ENCODE measurements at places on chromosomes 6 and 20. TPM values are rescaled to one million over a fixed set of nuclear protein-coding genes. Genes with fewer than 3 reads are reported as not detected.
A peak's percentile ranks its signal among the peaks of the same experiment; 100 is the strongest.

MED20 gene
- 29.7 TPM for total RNA-seq

DNA sequence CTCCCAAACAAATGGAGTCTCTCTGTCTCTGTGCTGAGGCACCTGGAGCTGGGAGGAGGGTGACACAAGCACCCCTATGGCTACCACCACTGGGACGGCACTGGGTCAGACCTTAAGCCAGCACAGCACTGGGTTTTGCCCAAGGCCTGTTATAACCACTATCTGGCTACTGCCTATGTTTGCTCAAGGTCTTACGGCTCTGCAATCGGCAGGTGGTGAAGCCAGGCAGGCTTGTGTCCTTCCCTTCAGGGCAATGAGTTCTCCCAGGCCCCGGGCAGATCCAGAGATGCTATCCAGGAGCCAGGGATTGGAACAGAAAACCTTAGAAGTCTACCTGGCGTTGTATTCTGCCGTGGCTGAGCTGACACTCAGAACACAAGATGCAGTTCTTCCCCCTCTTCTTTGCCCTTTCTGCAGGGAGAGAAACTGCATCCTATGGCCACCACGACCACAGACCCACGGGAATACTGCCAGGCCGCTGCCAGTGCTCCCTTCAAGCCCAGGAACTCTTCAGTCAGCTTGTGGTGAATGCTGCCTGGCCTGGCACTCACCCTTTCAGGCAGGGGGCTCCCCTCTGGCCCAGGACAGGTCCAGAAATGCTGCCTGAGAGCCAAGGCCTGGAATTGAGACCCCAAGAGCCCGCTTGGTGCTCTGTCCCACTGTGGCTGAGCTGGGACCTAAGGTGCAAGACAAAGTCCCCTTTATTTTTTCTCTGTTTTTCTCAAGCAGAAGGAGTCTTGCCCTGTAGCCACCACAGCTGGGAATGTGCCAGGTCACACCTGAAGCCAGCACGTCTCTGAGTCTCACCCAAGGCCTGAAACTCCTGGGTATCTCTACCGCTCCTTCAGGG is 67.0 kb upstream of the FRMD1 start:
- no peak for DNase-seq

DNA sequence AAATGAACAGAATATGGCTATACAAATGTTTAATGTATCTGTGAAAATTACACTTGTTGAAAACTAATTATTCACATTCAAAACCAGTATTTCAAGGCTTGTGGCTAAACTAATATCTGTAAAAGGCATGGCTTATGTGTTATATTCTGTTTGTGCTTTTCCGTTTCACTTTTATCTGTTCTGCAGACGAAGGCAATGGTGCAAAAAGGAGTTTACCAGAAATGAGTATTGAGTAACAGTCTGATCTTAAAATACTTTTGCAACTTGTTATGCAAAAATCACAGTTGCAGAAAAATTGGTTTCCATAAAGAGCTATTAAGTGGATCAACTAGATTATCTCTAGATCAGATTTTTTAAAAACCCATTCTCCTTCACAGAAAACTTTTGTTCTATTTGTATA is 9.4 kb upstream of the STX11 start:
- no peak for DNase-seq

GRCh38 chr6:138638604-138639003 is 135.0 kb upstream of the CCDC28A start:
- no peak for DNase-seq

RCAN2 gene
- total RNA-seq, result 0.08 TPM

DNA sequence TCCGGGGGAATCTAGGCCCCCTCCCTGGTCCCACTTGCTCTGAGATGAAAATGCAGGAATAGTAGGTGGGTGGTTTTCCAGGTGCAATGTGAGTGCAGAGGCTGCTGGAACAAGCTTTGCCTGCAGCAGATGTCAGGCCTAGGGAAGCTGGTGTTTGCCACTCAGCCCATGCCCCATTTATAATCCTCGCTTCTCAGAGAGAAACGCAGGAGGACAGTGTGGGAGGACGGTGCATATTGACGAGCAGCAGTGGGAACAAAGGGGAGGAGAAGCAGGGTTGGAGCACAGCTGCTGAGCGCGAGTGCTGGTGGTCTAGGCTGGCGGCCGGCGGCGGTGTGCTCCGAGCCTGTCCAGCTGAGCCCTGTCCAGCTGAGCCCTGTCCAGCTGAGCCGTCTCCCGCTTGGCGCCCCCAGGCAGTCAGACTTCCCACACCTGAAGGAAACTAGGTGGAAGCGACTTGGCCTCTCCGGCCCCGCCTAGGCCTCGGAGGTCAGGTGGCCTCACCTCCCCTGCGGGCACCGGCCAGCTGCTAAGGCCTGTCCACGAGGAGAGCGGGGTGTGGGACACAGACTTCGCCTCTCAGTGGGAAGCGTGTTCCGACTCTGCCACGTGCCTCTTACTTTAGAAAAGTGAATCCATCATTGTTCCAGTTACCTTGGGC is 49.7 kb upstream of the FRMD1 start:
- no peak for DNase-seq

CRISP2 gene
- not detected for total RNA-seq

- DNase-seq, result no peak
Measured at GRCh38 chr6:158000530-158001307, 19.1 kb downstream of the SYNJ2 start.

SLC25A27 gene
- 0.18 TPM for total RNA-seq

DNA sequence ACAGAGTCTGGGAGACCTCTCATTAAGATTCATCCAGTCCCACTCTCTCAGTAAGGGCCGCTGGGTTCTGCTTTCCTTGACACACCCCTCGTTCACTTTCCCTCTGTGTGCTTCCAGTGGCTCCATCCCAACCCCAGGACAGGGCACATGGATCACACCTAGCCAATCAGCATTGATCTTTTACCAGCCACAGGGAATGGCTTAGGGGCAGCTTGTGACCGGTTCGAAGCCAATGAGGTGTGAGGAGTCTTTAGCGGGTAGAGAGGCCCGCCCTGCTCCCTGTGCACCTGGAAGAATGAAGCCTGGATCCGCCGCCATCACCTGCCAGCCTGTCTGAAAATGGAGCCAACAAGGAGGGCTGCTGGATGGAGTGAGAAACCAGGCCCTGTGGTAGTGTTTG is 35.2 kb upstream of the OVOL2 start:
- no peak for DNase-seq

SLC22A7 gene
- not detected for total RNA-seq

RTEL1 gene
- 26.8 TPM for total RNA-seq

- no peak for DNase-seq
Measured at GRCh38 chr6:164554700-164555476, 754.5 kb downstream of the C6orf118 start.

DNA sequence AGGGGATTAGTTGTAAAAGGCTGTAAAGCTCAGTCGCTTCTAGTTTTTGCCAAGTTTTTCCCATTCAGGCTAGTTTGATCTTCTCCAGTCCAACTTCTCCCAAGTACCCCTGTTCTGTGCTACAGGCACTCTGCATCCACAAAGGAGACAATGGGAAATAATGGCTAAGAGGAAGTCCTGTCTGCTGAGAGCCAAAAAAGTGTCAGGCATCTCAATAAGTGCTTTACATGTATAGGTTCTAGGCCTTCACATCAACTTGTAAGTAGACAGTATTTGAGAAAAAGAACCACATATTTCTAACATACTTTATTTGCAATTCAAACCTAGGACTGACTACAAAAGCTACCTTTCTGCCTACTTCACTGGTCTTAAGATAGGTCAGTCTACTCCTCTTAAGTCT is 4.9 kb downstream of the HTR1B start:
- DNase-seq, result no peak

LY6G6C gene
- total RNA-seq, result not detected

DNA sequence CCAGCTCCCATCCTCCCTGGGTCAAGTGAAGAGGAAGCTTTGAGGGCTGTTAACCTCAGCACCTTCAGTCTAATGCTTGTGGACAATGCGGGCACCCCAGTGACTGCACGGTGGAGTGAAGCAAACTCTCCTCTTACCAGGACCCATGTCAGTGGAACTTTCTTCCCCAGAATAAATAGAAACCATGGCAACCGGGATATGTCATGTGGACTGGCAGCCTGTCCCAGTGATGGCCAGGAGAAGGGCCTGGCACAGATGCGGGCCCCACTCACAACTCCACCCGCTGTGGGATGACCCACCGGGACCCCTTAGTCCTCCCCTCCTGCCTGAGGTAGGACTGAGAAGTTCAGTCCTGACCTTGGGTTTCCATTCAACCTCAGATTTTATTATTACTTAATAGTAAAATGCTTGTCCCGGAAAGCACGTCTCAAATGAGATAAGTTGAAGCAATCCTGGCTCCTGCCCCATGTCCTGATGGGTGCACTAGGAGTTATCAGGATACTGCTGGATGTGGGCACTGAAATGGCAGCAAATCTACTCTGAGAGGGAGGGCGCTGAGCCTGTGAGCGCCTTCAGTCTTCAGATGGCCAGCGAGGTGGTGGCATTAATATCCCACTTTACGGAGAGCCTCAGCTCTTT is 23.5 kb downstream of the TOX2 start:
- no peak for DNase-seq

DNA sequence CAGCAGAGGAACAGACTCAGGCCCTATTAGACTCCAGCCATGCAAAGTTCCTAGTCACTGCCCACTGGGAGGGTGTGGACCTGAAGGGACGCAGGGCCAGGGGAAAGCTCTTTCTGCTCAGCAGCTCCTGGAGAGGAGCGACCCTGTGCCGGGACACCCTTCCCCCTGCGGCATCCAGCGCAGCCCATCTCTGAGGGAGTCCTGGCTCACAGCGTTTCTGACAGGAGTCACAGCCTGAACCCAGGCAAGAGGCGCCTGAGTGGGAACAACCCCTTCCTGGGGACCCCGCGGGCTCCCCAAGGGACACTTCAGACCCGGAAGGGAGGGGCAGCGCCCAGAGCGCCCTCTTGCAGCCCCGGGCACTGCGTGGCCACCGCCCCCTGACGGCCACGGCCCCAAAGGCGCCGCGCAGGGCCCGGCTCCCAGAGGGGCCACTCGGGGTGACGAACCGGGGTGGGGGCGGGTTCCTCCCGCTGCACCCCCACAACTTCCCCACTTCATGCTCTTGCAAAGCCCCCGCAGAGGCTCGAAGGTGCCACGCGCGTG is 862 bp downstream of the UCKL1 start:
- DNase-seq, result peak; percentile 28

DNA sequence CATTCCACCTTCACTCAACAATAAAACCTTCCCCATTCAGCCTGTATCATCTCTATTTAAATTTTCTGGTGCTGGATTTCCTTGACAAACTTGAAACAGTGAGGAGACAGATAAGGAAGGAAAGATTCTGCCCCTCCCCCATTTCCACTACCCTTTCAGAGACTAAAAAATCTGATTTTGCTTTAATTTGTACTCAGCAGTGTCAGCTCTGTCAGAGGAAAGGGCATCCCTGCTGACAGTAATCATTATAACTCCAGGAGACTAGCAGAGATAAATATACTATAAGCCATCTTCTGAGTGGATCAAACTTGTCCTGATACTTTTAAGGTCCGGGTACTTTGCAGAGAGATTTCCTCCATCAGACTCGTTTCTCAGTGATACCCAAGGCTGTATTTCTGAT is 155.6 kb downstream of the SAMD5 start:
- DNase-seq, result no peak

- no peak for DNase-seq
Measured at GRCh38 chr6:113903666-113904330, 46.7 kb downstream of the MARCKS start.

TRAPPC3L gene
- total RNA-seq, result 0.31 TPM

ATP9A gene
- 31.7 TPM for total RNA-seq

DNA sequence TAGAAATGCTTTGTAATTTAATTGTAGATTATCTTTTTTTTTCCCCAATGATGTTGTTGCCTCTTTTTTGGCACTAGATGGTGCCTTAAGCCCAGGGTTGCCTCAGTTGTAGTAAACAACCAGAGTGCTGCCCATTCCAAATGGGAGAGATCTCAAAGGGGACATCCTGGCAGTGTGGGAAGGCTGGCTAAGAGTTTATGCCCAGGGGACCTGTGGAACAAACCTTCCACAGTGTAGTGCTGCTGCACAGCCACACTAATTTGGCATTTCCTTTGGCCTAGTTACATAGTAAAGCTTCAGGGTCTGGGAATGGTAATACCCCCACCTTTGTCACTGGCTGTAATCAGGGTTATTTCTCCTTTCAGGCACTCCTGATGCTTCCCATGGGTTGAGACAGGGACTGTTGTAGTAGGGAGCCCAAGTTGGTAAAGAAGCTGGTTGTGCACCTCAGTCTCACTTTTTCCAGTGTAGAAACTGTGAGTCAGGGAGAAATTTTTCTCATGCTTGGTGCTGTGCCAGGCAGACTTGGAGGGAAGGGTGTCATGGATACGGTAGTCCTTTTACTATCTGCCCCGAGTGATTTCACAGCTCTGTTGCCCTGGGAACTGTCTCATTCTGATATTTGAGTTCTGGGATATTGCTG is 177.8 kb upstream of the ECI2 start:
- DNase-seq, result peak; percentile 95

DNA sequence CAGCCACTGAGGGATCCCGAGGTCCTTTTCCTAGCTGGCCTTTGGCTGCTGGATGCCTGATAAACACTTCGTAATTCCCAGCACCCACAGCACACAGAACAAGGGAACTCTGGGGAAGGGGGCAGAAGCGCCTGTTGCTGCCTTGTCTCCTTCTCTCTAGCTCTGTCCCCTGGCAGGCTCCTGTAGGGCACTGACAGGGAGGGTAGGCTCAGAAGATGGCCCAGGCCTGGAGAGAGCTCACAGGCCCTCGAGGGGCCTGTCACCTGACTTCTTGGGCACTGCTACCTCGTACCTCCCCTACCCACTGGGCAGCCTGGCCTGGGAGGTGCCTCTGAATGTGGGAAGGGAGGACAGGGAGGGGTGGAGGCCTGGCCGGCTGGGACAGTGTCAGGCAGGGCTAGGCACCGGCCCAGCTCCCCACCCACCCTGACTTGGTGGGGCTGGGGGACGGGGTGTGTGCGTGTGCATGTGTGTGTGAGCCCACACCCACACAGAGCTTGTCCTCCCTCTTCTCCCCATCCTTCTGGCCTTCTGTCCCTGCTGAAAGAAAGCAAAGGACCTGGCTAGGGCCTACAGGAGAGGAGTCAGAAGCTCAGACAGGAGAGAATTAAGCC is 18.1 kb downstream of the C6orf132 start:
- no peak for DNase-seq

RNF39 gene
- total RNA-seq, result not detected

ELOVL2 gene
- not detected for total RNA-seq

DAAM2 gene
- 2.2 TPM for total RNA-seq

DNA sequence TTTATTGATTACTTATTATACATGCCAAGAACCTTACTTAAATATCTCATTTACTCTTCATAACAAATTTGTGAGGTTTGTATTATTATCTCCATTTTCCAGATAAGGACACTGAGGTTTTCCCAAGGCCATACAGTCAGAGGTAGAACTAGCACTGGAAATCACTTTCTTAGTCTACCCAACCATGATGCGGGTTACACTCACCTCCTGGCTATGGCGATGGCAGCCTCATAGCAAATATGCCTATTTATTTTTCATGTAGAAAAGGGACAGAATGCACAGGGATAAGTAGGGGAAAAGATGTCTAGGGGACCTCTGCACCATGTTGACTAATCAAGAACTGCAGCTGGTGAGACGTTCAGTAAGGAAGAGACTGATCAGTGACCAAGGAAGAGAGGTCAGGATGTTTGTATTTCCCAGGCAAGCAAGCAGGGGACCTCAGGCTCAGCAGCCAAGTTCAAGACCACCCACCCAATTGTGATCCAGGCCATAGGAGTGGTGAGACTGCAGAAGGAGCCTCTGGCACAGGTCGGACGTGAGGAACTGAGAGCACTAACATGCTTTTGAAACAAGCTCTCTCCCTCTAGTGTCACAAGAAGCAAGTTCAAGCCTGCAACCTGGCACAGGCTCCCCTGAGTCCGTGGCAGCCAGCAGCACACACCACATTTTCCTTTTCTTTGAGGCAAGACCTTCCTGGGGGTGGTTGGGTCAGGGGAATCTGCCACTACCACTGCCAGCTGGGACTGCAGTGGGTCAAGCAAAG is 97.8 kb downstream of the GMPR start:
- DNase-seq, result no peak

Data from HFFc6 (cell line).